Anterior cingulate cortex (tissue), 58 donors: ENCODE measurements at places on chromosomes 3 and 15.

DNA sequence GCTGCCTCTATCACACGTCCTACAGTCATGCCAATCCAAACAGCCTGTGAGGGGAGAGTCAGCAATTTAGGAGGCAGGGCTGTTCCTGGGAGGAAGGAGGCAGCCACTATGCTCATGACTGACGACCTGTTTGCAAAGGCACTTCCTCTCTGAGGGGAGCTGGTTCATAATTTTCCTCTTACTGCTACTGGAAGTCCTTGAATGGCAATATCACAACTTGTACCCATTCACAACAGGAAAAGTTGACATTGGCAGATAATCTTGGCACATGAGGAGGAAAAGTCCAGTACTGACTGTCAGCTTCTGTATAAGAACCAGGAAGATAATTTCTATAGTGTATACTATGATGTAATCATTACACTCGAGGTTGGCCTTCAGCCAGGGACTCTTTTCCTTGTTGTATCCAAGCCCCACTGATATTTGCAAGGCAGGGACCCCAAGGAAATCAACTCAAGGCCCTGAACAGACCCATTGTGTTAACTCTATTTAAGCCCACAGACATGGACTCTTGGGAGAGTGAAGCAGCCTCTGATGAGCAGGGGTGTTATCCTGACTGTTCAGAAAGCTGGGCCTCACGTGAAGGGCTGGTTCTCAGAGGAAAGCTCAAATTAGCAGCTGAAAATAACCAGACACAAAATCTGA is 267.3 kb upstream of the ADAMTS9 start:
- DNase-seq = no peak

DNA sequence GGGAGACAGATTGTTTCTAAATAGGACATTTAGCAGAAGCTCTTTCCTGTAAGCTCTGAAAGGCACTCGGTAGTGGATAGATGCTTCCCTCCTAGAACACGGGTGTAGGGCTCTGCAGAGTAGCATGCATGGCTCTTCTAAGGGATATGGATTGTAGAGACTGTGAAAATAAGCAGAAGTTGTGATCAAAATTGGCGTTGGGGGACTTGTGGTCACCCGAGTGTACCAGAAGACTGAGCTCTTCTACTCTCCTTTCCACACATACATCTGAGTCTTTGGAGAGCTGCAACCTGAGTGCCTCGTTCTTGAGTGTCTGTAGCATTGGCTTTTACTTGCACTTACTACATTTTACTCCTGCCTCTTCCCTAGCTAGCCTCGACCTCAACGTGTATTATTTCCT is 197.7 kb downstream of the LPP start:
- no peak for DNase-seq

DNA sequence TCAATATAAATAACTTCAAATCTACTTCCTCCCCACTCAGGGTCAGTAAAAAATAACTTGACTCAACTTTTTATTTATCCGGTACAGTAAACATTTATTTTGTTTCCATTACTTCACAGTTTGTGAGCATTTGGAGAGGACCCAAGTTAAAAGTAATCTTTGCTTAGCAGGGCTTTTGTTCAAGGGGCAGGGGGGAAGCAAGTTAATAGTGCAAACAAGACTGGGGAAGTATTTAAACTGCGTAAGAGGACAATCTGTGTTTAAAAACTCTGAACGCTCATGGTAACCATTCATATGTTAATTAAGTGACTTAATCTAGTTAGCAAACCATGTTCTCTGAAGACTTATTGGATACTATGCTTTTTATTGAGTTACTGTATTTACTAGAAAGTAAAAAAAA is 346.2 kb downstream of the SLC9A9 start:
- DNase-seq = no peak

DNA sequence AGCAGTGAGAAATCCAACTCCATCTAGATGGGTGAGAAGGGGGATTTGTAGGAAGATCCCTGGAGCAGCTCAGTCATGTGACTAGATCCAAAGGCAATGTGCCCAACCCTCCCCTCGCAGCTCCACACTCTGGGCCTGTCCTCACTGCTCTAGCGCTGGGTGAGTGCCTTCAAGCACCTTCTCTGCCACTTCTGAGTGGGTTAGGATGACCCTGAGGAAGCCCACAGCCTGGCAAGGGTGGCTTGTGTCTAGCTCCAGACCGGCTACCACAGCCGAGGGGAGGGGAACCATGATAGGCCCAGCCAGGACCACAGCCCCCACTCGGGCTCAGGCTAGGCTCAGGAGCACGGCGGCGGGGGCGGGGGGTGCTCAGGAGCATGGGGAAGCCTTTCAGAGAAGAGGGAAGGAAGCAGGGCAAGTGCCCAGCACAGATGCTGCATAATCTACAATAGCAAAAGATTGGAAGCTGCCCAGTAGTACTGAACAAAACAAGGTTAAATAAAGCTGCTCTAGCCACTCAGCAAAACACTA is 1.7 kb downstream of the SPATA12 start:
- DNase-seq = peak; percentile 20

DNA sequence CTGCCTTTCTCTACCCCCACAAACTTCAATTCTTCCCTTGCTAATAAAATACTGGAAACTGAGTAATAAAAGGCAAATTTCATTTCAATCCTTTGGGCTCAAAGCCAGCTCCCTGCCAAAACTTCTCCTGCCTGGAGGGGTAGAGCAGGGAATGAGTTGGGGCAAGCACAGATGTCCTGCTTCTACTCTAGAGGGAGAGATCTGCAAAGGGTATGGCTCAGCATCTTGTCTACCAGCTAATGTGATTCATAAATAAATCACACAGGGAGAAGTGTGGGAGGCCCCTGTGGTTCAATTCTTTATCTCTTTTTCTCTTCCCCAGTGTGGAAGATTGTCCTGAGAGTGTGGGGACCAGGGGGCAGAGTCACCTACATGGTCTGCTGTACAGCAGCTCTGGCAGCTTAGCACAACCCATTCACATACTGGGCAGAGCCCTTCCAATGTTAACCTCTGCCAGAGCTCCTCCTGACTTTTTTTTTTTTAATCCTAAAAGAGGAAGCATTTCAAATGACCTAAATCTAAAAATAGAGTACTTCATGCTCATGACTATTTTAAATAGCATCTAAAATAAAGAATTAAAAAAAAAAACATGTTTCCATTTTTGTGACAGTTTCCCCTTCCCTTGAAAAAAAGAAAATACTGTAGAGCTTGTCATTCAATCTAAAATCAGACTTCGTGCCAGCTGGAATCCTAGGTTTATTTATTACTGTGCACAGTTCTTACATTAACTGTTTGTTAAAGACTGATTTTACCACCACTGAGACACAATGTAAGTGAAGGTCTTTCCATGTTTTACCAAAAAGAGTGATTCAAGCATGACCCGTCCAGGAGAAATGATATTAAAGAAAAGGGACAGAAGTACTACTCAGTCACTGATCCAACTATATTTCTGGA is 1083.7 kb upstream of the CFAP20DC start:
- no peak for DNase-seq

- DNase-seq = peak; percentile 4
These were observed 4.6 kb upstream of the EPB42 start for GRCh38 chr15:43225201-43225949.

DNA sequence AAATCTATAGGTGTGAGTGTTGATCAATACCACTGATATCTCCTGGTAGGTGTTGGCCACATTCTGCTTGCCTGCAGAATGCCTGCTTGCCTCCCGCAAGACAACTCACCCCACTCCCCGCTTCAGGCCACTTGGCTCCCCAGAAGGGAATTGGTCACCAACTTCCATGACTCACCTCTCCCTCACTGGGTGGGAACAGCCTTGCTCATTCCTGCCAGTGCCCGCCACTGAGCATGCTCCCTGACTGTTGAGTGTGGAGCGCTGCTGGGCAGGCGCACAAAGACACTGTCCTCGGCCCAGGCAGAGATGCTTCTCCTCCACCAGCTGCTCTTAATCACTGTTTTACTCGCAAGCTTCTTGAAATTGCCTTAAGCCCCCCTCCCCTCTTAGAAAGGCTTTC is 57.3 kb upstream of the PPP2R3A start:
- DNase-seq = no peak

DNA sequence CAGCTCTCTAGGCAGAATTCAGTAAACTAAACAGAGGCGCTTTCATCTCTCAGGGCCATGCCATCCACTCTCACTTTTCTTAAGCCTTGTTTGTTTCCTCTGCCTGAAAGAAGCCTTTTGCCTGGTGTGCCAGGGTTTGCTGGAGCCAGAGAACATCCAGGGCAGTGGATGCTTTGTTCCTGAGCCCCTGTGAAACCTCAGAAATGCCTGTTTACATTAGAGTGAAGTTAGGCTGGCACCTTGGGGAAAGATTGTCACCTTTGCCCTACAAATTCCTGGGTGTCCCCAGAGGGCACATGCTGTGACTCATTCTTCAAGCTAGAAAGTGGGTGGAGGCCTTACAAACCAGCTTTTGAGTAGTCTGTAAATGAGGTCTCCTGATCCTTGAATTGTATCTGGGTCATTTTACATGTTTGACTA is 10.7 kb upstream of the TRAK1 start:
- peak; percentile 48 for DNase-seq

DNA sequence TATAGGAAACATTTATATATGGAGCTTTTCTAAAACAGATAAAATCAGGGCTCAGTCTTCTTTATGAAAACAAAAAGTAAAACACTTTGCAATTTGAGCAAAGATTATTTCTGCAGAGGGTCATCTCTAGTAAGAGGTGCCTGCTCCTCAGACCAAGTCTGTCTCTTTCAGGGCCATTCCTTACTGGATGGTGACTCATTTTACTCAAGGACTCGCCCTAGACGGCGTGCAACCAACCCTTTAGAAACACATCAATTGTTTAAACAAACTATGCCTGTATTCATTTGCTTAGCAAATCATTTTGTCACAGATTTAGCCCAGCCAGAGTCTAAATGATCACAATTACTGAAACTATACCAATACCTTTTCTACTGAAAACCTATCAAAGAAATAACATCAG is 242.8 kb upstream of the ICE2 start:
- DNase-seq = no peak

GRCh38 chr3:161244538-161244937 is 23.4 kb downstream of the NMD3 start:
- no peak for DNase-seq

GRCh38 chr3:39329493-39329892 is at the start of gene CCR8:
TSS of gene CCR8 (plus strand) at chr3:39329709. CDS start at chr3:39332332, 2,623 bp downstream.
- no peak for DNase-seq

DNA sequence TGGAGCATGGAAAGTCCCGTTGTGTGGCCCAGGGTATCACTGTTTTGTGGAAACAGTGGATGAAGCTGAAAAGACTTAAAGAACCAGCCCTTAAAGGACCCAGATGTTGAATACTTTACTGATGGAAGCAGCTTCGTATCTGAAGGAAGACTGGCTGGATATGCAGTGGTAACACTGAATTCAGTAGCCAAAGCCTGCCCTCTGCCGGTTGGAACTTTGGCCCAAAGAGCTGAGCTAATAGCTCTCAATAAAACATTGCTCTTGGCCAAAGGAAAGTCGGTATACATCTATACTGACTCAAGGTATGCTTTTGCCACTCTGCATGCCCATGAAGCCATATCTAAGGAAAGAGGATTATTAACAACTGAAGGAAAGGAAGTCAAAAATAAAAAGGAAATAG is 885.4 kb downstream of the PDCD6IP start:
- DNase-seq = peak; percentile 7

- DNase-seq = no peak
These were observed 8.5 kb downstream of the CGNL1 start for GRCh38 chr15:57384816-57385215.

- DNase-seq = peak; percentile 2
These were observed 209.9 kb upstream of the SEMA6D start for GRCh38 chr15:47507221-47507985.

DNA sequence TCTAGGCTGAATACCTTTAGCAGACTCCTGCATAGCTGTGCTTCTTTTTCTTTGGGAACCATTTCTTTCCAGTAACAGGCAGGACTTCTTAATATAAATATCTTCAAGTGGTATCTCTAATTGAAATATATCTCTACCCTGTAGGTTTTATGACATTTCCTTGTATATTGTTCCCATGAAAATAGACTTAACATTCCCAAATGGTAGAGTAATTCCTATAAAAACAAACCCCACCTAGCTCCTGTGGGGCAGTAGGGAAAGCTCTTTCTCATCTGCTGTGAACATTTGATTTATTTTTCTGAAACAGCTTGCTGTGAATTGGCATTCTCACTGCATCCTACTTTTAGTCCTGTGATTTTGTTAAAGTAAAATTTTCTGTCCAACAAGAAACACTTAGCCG is 20.8 kb downstream of the SELENOT start:
- DNase-seq = no peak

- no peak for DNase-seq
These were observed 31.9 kb downstream of the NCK1 start for GRCh38 chr3:136893848-136894443.

- peak; percentile 62 for DNase-seq
These were observed 603 bp downstream of the EIF1B start for GRCh38 chr3:40309925-40310695.

GRCh38 chr3:58502872-58503271 is 11.0 kb downstream of the KCTD6 start:
- no peak for DNase-seq

- no peak for DNase-seq
These were observed 33.1 kb downstream of the USF3 start for GRCh38 chr3:113663324-113663750.

DNA sequence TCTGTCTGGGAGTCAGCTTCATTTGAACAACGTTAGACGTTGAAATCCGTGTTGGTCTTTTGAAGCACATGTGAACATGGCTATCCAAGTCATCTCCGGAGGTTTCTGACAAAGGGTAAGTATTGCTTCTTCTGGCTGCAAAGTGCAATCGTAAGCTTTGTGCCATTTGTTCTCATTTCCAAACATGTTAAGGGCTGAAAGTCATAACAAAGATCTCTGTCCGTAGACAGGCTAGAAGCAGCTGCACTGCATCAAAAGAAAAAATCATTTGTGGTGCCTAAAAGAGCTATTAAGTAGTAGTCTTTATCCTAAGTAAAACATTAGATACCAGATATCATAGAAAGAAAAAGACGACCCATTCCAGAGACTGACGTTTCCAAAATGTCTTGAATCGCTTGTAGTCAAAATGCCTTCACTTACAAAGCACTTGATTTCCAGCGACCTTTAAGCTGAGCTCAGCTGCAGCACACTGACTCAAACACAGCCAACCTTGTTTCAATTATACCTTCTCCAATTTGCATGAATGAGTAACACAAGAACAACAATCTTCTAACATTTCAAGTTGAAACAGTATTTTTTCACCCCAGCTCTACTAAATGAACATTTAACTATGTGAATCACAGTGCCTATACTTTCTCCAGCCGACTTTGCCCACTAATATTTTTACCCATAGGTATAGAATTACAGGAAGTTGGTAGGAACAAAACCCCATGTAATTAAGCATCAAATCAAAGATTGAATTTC is 76.6 kb downstream of the NEDD4 start:
- no peak for DNase-seq
